ENCODE measurements at places on chromosomes 11 and 22.
A peak's percentile ranks its signal among the peaks of the same experiment; 100 is the strongest.

- no peak for DNase-seq
Observed at GRCh38 chr11:32444186-32444585, 8.8 kb upstream of the WT1 start.

GRCh38 chr11:102026959-102027358, 20.3 kb upstream of the CFAP300 start:
- no peak for DNase-seq

DNA sequence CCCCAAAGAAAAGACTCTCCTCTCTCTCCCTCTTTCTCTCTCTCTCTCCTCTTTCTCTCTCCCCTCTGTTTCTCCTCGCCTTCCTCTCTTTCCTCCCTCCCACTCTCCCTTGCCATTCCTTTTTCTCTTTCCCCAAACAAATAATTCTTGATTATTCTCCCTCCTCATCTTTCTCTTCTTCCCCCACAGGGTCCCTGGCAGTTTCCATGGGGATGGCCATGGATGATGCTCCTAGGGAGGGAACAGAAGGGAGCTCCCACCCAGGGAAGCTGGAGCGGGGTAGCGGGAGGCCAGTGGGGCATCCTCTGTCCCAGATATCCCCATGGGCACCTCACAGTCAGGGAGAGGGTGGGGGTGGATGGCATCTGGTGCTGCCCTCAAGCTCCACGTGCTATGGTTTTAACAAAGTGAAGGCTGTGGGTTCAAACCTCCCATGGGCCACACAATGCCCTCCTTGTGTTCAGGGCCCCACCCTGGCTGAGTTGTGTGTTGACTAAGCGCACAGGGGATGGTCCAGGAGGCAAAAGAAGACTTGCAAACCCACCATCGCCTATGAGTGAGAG, 266.4 kb downstream of the BUD13 start:
- no peak for DNase-seq

DNA sequence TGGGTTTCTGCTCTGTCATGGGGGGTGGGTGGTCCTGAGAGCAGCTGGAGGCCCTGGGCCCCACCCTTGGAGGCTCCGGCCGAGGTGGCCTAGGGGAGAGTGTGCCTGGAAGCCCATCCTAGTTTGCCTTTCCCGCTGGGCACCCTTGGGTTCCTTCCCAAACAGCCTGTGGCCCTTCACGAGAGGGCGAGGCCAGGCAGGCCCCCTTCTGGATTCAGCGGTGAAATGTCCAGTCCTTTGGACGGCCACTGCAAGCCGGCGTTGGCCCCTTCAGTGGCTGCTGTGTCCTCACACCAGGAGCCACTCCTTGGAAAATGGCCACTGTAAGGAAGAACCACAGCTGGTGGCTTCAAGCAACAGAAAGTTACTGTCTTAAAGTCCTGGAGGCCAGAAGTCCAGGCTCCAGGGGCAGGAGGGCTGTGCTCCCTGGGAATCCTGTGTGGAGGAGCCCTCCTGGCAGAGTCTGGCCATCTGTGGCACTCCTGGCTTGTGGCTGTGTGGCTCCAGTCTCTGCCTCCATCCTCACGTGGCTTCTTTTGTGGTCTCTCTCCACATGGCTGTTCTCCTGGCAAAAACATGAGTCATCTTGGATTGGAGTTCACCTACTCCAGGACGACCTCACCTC, 854.1 kb downstream of the TBC1D22A start:
- DNase-seq = no peak

DNA sequence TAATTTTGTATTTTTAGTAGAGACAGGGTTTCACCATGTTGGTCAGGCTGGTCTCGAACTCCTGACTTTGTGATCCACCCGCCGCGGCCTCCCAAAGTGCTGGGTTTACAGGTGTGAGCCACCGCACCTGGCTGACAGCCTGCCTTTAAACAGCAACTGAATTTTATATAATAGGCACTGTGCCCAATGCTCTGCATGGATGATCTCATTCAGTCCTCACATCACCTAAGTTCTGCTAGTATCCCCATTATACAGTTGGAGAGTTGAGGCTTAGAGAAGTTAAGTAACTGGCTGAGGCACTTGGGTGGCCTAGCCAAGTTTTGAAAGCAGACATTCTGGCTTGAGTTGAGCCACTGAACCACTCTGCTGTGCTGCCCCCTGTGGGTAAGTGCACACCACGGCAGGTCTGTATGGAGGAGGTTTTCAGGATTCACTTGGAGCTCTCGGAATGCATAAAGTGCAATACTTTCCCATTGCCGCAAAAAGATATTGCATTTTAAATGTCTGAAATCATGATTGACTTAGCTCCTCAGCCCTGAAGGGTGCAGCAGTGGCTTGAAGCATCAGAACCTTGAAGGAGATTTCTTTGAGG, 112.4 kb downstream of the LDLRAD3 start:
- DNase-seq = no peak

GRCh38 chr22:48053486-48053885, 1291.0 kb downstream of the TBC1D22A start:
- DNase-seq = no peak

DNA sequence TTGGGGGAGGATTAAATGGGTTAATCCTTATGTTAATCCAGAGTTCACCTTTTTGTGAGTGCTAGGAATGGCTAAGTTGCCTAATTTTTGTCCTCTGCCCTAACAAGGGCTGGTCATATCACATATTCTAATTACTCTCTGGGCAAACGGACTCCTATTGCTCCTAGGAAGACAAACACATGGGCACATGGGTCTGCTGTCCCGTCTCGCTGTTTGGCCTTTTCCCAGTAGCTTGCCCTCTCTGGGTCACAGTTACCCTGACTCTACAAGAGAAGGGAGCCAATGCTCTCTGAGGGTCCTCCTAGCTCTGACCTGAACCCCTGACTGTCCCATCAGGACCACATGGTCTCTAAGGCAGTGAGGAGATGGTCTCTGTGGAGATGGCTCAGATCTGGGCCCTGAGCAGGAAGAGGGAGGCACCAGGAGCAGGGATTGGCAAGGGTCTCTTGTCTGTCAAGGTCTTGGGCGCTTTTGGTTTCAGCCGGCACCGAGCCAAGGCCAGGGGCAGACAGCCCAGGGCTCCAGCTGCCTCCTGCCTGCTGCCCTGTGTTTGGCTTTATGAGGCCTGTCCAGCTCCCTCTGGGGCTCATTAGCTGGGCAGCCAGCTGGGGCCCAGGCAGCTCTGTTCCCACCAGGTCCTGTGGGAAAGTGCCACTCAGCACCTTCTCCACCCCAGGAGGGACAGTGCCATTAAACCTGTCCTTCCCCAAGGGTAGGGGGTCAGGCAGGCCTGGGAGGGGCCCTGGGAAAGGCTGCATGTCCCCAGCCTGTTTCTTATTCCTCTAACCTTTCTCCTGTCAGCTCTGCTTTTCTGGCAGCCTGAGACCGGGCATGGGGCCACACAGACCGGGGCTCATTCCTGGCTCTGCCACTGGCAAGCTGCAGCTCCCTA, 559.9 kb downstream of the MN1 start:
- DNase-seq = no peak

DNA sequence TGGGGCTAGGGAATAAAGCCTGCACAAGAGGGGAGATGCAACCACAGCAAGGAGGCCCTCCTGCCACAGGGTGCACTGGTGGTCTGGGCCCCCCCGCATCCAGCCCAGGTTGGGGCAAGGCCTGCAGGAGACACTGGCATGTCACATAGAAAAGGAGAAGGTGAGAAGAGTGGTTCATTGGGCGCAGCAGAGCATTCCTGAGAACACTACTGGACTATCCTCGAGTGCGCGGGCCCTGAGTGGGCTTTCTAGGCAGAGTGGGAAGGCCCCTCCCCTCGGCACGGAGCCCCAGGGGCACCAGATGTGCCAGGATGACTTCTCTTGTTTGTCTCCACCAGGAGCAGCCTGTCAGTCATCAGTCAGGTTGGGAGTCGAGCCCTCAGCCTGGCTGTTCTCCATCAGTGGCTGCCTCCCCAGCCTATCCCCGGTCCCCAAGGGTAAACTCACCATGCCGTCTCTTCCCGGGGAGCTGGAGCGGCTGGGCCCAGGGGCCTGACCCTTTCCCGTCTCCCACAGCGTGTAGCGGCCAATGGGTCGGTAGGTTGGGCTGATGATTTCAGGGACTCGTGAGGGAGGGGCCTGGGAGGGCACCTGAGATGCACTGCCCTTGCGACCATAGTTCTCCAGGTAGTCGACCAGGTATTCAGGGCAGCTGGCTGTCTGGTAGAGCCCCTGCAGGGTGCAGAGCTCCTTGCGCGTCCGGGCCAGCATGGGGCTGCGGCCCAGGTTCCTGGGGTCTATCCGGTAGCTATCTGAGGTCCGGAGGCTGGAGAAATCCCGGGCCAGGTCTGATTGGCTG, 9.0 kb downstream of the USP2 start:
- no peak for DNase-seq

- DNase-seq = no peak
Observed at GRCh38 chr11:102279641-102280170, 37.6 kb upstream of the BIRC3 start.

- no peak for DNase-seq
Observed at GRCh38 chr22:20565079-20565734, 57.8 kb downstream of the MED15 start.

GRCh38 chr11:126992065-126992803, 8.3 kb downstream of the KIRREL3 start:
- DNase-seq = no peak

DNA sequence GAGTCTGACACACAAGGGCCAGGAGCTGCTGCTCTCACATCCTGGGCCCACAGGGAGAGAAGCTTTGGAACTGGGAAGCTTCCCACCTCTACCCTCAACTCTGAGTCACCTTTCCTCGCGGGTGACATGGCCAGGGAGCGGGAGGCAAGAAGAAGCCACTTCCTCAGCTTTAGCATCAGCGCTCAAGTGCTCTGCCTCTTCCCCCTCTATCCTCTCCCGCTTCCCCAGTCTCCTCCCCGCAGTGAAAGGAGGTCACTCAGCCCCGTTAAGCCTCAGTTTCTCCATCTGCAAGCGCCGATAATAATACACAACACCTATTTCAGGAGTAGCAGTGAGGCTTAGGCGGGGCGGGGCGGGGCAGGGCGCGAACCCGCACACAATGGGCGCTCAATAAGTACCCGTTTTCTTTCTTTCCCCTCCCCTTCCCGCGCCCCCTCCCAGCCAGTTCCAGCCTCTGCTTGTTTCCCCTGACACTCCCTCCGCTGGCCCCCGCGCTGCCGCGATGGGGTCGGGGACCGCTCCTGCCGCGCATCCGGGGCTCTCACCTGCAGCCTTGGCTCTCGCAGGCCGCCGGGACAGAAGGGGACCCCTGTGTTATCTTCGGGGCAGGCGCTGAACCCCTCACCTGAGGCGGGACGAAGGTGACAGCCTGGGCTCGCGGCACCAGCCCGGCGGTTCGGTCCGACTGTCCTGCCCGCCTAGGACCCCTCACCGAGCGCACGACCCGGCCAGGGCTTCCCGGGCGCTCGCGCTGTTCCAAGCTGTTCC, 892 bp downstream of the GDPD5 start:
- DNase-seq = no peak

GRCh38 chr11:9862981-9863380, 199.1 kb downstream of the SWAP70 start:
- DNase-seq = no peak

DNA sequence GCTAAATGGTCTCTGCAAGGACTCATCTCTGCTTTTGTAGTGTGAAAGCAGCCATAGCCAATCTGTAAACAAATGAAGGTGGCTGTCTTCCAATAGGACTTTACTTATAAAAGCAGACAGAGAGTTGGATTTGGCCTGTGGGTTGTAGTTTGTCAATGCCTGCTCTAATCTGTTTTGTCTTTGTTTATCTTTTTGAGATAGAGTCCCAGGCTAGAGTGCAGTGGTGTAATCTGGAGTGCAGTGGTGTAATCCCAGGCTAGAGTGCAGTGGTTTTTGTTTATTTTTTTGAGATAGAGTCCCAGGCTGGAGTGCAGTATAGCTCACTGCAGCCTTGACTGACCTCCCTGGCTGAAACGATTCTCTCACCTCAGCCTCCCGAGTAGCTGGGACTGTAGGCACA, 8.6 kb downstream of the PPP6R3 start:
- DNase-seq = no peak

GRCh38 chr22:31185056-31185455, 25.1 kb downstream of the RNF185 start:
- no peak for DNase-seq

DNA sequence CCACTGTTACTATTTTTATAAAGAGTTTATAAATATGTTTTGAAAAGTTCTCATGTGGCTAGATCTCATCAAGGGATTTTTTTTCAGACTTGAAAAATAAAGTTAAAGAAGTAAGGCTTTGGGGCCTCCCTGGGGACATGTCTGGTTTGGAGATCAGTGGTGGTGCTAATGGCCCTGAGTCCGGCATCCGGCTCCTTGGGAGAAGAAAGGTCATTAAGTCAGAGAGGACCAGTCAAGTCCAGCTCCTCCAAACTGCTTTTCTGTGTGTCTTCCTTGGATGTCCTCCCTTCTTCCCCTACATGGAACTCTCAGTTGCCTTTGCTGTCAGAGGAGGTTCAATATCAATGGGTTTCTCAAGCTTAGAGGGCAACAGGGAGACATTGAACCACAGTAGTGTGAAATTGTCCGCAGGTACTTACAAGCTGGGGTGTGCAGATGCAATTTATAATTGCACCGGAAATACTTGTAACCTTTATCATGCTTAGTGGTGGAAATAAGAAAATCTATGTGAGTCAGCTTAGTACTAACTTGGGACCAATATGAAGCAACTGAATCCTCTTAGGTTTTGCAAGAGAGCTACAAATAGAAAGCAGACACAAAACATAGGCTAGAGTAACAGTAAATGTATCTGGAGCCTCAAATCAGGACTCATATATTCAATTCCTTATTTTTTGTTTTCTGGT, 144.3 kb downstream of the TEAD1 start:
- no peak for DNase-seq

- DNase-seq = peak; percentile 37
Observed at GRCh38 chr11:72091292-72091691, 10.6 kb downstream of the LRRC51 start.

DNA sequence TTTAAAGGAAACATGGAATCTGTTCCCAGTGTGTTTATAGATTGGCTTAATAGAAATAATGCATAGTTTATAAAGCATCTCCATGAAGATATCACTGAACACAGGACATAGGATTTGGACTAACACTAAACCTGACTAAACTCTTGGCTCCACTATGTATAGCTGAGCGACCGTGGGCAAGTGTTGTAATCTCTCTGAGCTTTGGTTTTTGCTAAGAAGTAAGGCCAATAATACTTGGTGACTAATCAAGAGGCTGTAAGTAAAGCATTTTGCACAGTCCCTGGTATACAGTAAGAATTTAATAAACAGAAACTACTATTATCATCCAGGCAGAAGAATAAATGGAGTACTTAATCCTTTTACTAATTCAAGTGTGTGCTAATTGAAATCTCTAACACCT, 125.5 kb upstream of the MTMR2 start:
- DNase-seq = no peak

- no peak for DNase-seq
Observed at GRCh38 chr11:1547467-1548098, 24.5 kb downstream of the DUSP8 start.

- DNase-seq = no peak
Observed at GRCh38 chr11:76597533-76598425, 72.8 kb downstream of the LRRC32 start.

GRCh38 chr11:18457450-18457849, 1.8 kb downstream of the LDHAL6A start:
- no peak for DNase-seq

- DNase-seq = no peak
Observed at GRCh38 chr11:121406291-121406690, 45.8 kb upstream of the SORL1 start.

Measured in stimulated activated CD8-positive, alpha-beta memory T cell treated with anti-CD3 and anti-CD28 coated beads, Interleukin-4, amount 100 ng/mL, for 1 hour (primary cell).